ENCODE measurements at places on chromosomes 1 and 21.

DNA sequence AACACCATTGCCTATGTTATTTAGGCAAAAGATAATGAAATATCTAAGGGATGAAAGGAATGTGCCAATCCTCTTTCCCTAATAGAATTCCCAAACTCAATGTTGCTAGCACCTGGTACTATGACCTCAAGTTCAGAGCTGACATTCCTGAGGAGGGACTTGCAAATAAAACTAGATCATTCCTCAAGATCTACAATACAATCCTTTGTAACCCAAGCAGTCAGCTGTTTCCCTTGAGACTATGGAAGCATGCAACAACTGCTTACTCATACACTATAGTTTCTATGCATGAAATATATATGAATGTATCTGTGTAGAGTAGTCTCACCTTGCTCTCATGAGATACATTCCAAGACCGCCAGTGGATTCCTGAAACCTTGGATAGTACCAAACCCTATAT lies 65.0 kb downstream of the ABL2 start:
- DNase-seq, result no peak

GRCh38 chr1:33390542-33390941 lies 40.4 kb downstream of the PHC2 start:
- no peak for DNase-seq

GRCh38 chr1:36326499-36326898 lies 3.1 kb upstream of the EVA1B start:
- no peak for DNase-seq

DNA sequence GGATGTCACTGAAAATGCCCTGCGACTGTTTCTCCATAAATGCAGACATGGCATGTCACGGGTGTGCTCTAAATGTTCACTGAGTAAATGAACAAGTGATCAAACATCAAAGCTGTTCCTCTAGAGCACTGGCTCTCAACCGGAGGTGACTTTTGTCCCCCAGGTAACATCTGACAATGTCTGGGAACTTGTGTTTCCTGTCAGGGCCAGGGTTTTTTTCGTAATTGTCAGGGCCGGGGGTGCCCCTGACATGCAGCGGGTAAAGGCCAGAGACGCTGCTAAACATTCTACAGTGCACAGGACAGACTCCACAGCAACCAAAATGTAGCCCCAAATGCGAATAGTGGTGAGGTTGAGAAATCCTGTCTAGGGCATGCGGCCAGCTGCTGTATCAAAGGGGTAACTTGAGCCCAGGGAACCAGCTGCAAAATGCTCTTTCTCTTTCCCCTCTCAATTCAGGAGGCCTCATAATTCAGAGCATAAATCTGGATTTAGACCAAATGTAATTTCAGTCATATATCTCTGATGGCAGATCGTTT lies 2.0 kb downstream of the ALDH4A1 start:
- no peak for DNase-seq

GRCh38 chr1:110262296-110262695 lies 52.2 kb downstream of the KCNC4 start:
- DNase-seq, result no peak

GRCh38 chr21:35586305-35586704 lies 474.0 kb downstream of the SETD4 start:
- DNase-seq, result no peak

DNA sequence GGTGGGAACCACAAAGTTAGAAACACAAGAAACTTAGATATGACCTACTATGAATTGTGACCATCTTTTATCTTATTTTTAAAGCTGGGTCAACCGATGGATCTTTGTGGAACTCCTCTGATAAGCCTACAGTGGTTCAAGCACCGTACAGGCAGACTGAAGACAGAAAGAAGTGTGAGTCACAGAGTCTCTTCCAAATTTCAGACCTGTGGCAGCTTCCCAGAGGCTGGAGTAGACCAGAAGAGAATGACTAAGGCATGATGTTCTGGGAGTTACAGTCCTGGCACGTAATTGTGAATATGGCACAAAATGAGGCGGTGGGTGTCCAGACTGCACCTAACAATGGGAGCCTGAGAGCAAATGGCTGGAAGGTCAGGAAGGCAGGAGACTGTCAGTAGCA lies 70.0 kb downstream of the LMO4 start:
- DNase-seq, result no peak

GRCh38 chr21:45590726-45591618 lies 48.7 kb upstream of the SLC19A1 start:
- DNase-seq, result peak; percentile 49

GRCh38 chr1:25715888-25716287 lies 84.1 kb upstream of the SELENON start:
- no peak for DNase-seq

DNA sequence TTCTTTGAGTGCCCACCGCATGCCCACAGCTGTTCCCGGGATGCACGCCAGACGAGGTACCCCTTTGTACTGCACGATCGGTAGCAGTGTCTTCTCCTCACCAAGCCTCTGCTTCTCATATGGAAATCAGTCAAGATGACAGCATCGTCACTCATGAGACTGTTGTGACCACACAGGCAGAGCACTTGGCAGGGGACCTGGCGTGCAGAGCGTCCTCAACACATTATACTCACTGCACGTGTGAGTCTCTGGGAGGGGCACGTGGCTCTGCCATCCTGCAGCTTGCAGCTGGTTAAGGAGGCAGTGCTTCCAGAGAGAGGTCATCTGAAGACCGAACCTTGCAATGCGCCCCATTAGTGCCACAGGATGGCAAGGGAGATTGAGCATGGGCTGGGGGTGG lies 266.8 kb downstream of the NPHP4 start:
- no peak for DNase-seq

DNA sequence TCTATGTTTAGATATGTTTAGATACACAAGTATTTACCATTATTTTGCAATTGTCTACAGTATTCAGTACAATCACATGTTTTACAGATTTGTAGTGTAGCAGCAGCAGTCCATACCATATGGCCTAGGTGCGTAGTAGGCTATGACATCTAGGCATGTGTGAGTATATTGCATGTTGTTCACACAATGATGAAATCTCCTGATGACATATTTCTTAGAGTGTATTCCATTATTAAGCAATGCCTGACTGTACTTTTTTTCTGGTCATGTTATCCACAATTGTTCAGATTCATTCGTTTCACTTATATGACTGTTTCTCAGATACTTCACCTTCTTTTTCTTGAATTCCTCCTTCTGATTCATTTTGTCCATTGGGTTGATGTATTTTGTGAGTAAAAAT lies 9.9 kb upstream of the BACE2 start:
- DNase-seq, result no peak

- DNase-seq, result no peak
These were observed 353.7 kb upstream of the GREM2 start for GRCh38 chr1:240965581-240966091.

- DNase-seq, result no peak
These were observed 22.7 kb downstream of the CRYAA start for GRCh38 chr21:43191521-43191920.

GRCh38 chr1:73475316-73475870 lies 722.6 kb downstream of the LRRIQ3 start:
- no peak for DNase-seq

- DNase-seq, result no peak
These were observed 18.5 kb downstream of the FAM89A start for GRCh38 chr1:231021540-231022031.

GRCh38 chr1:241675983-241676382 lies 23.9 kb downstream of the WDR64 start:
- no peak for DNase-seq

GRCh38 chr1:230306169-230306568 lies 120.0 kb downstream of the PGBD5 start:
- no peak for DNase-seq

DNA sequence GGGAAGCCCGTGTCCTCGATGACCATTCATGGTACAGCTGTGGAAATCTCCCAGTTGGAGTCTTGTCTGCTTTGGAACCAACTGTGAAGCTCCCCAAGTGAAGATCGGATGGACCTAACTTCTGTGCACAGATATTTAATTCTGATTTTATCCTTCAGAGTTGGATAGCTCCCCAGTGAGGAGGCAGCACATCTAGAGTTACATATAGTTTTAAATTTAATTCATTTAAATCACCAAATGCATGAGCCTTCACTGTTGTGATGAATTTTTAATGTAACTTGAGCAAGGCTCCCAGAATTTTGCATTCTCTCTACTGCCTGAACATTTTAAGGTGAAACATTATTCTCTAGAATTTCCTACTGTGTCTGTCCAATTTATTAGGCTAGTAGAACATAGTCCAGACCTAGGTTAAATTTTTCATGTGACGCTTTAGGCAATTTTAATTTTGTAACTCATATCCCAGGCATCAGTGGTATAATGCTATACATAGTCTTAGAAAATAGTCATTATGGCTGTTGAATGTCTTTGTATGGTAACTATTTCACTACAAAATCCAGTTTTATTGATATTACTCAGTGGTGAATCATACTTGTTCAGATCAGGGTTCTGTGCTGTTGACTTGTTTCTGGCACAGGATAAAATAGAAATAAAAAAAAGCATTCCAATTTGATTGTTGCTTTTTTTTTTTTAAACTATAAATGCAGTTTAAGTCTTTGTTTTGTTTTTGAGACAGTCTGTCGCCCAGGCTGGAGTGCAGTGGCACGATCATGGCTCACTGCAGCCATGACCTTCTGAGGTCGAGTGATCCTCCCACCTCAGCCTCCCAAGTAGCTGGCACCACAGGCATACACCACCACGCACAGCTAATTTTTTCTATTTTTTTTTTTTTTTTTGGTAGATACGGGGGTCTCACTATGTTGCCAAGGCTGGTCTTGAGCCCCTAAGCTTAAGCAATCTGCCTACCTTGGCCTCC lies 66.9 kb downstream of the PRDM2 start:
- DNase-seq, result no peak

DNA sequence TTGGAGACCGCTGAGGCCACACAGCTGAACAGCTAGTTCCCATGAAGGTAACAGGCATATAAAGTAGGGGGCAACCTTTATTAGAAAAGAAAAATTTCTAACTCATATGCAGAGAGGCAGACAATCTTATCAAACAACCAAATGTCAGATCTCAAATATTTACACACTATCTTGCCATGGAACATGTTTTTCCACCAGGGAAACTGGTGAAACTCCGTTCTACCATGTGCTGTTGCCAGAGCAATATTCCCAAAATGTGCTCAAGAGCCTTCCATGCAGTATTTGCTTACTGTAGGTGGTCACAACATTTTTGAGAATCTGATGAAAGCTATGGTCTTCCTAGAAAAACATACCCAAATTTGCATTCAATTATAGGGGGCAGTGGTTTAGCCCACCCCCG lies 143.4 kb upstream of the MAGI3 start:
- no peak for DNase-seq

DNA sequence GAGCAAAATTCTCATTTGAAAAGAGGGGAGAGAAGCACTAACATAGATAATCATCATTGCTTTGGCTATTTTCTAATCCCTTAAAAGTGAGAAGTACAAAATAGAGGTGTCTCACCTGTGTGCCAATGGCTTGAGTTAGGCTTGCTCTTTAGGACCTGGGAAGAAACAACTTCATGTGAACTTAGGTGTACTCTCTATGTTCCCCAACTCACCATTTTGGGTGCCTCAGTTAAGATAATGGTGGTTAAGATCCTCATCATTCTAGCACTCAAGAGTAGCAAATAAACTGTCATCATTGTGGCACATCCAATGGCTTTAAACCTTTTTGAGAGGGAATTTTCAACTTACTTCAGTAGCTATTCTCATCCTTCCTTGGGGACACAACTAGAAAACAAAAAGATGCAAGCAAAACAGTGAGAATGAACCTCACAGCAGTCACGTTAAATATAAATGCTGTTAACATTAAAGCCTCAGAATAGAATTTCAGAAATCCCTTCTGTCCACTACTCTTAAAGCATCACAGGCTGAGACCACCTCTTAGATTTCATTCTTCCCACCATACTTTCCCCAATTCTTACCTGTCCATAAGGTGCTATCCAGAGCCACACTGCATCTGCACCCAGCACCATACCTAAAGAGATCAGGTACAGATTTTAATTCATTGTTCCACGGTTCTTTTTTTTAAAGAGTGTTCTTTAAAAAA lies 1.2 kb downstream of the GAS5 start:
- no peak for DNase-seq

DNA sequence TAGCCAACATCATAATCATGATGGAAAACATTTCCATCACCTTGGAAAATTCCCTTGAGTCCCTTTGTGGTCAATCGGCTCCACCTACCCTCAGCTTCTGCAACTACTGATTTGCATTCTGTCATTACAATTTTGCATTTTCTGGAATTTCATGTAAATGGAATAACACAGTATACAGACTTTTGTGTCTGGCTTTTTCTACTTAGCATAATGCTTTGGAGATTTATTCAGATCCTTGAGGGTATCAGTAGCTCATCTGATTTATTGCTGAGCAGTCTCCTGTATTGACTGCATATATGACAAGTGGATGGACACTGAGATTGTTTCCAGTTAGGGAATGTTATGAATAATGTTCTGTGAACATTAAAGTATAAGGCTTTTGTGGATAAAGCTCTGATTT lies 358.3 kb downstream of the USP25 start:
- DNase-seq, result no peak

- peak; percentile 1 for DNase-seq
These were observed 366.0 kb downstream of the TTLL7 start for GRCh38 chr1:83632906-83633305.

GRCh38 chr1:96164053-96164452 lies 557.5 kb upstream of the PTBP2 start:
- no peak for DNase-seq

DNA sequence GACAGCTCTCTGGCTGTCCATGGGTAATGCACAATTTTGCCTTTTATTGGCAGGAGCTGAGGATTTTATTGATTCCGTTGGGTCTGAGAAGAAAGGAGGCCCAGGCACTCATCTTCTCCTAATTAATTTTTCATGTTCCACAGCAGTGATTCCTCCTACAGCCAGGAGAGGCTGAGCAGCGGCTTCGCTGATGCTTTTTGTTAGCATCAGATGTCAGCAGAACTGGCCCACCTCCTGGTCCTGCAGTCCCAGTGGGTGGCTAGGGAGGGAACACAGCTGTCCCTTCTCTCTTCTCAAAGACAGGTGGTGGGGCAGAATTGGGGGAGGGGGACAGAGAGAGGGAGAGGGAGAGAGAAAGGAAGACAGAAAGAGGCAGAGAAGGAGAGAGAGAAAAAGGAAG lies 5.7 kb downstream of the MT1HL1 start:
- DNase-seq, result no peak

- no peak for DNase-seq
These were observed 240.4 kb upstream of the POU3F1 start for GRCh38 chr1:38287036-38287435.

DNA sequence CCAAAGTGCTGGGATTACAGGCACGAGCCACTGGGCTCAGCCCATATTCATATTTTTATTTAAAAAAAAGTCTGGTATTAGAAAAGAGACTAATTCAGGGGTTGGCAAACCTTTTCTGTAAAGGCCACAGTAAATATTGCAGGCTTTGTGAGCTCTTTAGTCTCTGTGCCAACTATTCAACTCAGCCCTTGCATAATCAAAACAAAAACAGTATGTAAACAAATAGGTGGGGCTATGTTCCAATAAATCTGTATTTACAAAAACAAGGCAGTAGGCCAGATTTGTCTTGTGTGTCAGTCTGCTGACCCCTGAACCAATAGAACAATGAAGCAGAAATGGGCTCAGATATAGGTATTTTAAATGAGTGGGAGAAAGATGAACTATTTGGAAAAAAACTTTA lies 49.3 kb downstream of the CDC42BPA start:
- no peak for DNase-seq

- DNase-seq, result no peak
These were observed 187.9 kb downstream of the VAV3 start for GRCh38 chr1:107776900-107777663.

Measured in stimulated activated CD4-positive, alpha-beta T cell treated with anti-CD3 and anti-CD28 coated beads, Interleukin-1b, Interleukin-23, amount 100 ng/mL, for 24 hours (primary cell).